Amniotic stem cell (primary cell): ENCODE measurements at places on chromosomes 3 and 15.

- no peak for DNase-seq
These were observed 156.7 kb downstream of the KLF13 start for GRCh38 chr15:31483053-31483985.

DNA sequence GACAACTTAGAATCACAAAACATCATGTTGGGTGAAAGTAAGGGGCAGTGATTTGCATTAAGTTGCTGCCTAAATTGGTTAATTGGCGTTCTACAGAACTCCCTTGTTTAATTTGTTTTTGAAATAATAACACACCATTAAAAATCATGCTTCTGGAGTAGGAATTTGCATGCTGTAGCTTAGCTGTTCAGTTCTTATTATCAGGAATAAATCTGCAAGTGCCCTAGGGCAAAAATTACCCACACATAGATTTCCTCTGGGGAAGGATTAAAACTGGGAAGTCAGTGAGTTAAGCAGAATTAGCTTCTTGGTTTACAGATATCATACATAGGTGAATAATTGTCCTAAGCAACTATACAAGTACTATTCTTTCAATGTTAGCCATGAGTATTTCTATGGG, 381.6 kb upstream of the NAALADL2 start:
- DNase-seq = no peak

DNA sequence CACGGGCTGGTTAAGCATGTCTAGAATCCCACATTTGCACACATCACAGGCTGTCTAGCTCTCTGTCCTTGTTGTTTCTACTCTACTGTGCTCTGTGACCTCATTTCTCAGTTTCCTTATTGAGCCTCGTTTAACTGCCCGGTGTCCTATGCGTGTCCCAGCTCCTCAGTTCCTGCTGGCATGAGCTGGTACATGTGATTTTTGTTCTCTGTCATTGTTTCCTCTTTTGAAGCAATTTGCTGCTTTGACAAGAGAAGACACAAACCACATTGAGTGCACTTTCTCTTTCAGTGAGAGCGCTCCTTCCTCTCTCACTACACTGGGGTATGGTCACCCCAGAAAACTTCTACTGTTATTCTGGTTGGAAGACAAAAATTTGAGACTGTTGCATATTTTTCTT, 563.5 kb downstream of the PDCD6IP start:
- no peak for DNase-seq

GRCh38 chr3:30768703-30769550, 125.5 kb downstream of the GADL1 start:
- DNase-seq = peak; percentile 54

GRCh38 chr3:194573680-194574437, 59.4 kb downstream of the TMEM44 start:
- DNase-seq = no peak

- no peak for DNase-seq
These were observed 169.7 kb upstream of the BFSP2 start for GRCh38 chr3:133230195-133230594.

DNA sequence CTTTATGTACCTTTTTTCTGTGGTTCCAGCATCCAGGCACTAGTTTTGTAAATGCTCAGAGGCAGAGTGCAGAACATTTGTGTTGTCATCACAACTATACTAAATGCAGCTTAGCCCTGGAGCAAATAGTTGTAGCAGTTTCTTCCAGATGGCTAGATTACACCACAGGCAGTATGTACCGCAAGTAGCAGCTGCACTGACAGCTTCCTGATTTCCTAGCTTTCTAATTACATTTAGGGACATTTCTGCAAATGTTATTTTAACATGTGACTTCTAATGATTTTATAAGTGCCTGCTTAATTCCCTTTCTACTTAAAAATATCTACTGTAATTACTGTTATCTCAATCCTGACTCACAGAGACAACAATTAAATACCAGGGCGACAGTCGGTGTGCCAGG, 106.5 kb downstream of the NR2E3 start:
- no peak for DNase-seq

- no peak for DNase-seq
These were observed 13.4 kb downstream of the TCF12 start for GRCh38 chr15:56931639-56932508.

GRCh38 chr15:98953000-98953787, 54.4 kb downstream of the PGPEP1L start:
- no peak for DNase-seq

DNA sequence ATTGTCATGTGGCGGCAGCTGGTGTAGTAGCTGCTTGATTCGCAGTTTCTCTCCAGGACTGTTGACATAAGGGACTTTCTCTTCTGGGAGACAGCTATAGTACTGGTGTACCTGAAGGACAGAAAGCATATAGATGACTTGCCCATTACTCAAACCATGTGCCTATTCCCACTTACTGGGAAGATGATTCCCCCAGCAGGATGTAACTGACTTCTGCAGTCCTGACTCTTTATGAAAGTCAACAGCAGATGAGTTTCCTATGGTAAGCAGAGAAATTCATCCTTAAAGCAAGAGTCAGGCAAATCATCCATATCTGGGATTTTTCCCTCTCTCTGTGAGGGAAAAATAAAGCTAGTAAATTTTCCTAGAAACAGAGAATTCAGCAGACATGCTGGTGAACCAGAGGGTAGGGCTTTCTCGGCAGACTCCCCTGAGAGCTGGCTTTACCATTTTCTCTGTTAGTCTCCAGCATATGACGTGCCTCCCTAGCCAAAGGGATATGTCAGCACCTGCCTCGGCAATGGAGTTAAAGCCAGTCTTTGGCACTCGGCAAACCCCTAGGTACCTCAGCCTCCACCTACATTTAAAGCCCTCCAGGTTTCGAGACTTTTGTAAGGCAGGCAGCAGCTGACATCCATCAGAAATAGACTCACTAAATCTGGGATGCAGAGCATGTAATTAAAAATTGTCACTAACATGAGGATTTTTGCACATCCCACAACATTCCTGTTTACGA, 62.1 kb downstream of the PRICKLE2 start:
- DNase-seq = no peak
